GM12864 (cell line): ENCODE measurements at places on chromosomes 3 and 15.

DNA sequence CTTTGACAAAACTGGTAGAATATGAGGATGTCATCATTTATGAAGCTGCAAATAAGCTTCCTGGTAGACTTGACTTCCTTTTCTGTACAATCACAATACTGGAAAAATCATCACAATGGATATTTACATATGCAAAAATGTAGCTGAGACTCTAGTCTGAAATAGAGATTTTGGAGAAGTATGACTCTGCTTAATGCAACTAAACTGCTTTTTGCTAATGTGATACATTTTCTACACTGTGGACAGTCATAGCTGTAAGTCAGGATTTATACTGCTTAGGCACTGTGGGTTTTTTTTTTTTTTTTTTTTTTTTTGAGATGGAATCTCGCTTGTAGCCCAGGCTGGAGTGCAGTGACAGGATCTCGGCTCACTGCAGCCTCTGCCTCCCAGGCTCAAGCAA is 34.5 kb upstream of the ST3GAL6 start:
- DNase-seq = no peak

DNA sequence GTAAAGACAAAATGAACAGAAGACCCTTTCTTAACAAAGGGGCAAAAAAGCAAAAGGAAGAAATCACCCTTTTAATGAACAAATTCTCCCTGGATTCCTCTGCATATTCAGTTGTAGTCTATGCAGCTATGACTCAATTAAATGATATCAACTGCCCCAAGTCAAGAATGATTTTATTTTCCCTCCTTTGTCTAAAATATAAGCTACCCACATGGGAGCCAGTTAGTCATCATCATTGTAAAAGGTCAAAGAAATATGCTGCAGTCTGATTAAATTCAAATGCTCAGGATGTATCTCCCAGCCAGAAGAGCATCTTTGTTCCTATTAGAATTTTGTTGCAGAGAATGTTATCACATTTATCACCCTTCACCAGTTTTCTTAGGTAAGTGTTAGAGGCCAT is 84.0 kb downstream of the SST start:
- DNase-seq = no peak

DNA sequence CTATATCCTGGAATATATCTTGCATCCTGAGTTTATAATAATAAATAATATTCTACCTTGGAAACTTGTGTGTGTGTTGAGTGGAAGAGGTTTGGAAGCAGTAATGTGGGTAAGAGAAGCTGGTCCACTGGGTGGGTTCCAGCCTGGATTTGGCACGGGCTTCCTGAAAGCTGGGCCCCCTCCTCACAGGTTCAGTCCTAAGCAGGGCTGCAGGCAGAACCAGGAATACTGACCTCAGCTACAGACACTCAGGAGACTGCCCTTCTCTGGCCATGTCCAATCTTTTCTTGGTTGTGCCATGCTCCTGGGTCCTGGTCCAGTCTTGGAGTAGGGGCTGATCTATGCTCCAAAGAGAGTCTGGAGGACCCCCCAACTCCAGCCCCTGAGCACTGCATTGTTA is 4.5 kb downstream of the MYD88 start:
- DNase-seq = no peak

- no peak for DNase-seq
Observed at GRCh38 chr3:149280671-149281349, 52.6 kb downstream of the TM4SF18 start.

DNA sequence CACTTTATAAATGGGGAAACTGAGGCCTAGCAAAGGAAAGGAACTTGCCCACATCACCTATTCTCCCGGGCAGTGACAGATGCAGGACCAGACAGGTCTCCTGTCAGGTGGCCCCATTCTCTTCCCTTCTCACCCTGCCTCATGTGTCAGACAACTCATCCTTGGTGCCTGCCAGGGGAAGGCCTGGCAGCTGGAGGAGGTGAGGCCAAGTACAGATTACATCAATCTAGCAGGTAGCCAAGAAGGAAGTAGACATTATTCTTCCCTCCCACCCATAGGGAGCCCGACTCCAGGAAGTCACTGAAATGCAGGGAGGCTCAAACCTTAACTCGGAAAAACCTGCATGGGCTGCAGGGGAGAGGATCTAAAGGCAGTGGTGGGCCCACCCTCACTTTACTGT is 39.6 kb downstream of the DAPK2 start:
- DNase-seq = no peak

DNA sequence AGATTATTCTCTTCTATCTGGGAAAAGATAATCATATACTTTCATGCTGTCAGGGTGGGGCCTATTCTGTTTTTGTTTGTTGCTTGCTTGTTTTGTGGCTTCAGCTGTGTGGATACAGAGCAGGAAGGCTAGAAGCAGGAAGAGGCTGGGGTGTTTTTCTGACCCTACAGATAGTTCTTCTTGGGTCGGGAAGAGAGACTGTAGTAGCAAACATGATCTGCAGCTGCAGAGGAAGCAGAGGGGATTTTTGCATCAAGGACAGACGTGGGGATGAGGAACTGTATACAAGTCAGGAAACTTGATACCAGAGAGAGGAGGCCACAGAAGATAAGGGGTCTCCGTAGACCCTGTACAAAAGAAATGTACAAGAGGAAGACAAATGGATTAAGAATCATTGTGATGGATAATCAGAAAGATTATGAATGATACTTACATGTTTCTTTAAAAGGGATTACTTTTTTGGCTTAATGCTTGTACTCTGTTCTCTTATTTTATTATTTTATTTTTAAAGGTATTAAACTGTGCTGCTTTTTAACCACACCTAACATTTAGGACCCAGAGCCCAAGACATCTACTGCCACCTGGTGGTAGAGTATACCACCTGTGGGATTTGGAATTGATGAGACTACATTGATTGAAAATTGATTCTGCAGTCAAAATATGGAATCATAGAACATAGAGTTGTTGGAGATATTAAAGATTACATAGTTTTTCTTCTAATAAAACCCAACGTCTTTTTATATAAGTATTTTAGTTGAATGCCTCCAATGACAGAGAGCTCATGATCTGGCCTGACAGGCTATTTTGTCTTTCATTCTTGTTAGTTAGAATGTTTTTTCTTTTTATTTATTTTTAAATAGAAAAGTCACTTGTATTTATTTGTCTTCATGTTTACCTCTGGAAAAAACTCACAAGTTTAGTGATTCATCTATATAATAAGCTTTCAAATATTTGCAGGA is 87.3 kb upstream of the ROPN1 start:
- DNase-seq = no peak

DNA sequence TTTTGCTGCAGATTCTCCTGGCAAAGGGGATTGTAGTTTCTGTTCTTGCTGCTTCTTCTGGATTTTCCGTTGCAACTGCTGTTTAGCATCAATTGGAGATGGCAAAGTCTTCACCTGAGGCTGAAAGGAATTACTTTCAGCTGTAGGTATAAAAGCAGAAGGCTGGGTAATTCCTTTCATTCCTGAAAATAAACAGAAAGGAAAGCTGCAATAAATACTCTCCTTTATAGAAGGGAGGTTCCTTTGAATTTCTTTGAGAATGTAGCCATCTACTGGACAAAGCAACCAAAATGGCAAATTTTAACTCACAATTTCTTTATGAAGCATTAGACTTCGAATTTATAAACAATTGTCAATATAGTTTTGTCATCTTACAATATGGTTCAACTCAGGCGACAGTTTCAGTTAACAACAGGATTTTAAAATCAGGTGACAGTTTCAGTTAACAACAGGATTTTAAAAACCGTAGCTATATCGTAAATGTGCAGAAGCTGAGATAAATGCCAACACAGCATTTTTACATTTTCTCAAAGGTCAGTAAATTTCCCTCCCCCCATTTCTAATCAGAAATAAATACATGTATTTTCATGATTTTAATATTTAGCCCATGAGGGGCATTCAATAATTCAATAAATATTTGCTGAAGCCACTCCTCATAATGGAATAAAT is 104.9 kb upstream of the NEDD4 start:
- DNase-seq = no peak

GRCh38 chr15:72009222-72009621 is 108.7 kb downstream of the MYO9A start:
- no peak for DNase-seq

DNA sequence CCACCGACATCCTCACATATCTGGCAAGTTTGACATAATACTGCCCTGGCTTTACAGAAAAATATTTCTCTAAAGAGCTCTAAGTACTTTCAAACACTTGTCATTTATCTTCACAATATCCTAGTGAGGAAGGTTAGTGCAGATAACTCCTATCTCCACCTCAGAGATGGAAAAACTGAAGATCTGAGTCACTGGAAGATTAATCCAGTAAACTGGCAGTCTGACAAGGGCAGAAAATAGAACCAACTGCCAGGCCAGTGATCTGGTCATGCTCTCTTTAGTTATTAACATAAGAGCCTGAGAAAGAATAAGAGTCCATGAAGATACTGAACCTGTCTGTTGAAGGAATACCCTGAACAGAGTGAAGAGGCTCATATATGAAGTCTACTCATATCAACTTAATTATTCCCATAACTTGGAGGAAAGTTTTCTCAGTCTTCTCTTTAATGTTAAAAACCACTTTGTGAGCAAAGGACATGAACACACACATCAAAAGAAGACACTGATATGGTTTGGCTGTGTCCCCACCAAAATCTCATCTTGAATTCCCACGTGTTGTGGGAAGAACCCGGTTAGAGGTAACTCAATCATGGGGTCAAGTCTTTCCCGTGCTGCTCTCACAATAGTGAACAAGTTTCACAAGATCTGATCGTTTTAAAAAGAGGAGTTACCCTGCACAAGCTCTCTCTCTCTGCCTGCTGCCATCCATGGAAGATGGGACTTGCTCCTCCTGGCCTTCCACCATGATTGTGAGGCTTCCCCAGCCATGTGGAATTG is 61.4 kb downstream of the GOLIM4 start:
- DNase-seq = no peak

DNA sequence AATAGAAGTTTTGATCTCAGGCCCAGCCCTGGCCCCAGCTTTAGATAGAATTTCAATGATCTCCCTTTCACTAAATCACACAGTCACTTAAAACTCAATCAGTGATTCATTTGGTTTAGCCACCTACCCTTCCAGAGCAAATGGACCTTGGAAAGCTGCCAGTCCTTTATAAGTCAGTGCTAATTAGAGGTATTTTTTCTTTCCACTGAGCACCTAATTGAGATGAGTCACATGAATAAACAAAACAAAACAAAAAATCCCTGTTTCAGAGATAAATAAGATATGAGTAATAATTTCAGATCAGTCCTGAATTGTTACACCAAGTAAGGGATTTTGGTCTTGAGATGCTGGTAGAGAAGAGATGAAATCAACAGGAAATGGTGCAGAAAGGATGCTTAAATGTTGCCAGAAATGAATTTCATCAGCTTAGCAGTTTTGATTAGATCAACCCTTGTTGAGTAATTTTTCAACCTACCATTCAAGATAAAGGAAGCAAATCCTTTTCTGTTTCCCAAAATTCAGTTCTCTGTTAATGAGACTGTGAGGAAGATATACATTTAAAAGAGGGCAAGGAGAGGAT is 352.0 kb upstream of the COL8A1 start:
- DNase-seq = no peak
